CD4-positive, CD25-positive, alpha-beta regulatory T cell (primary cell): ENCODE measurements at places on chromosomes 2 and 18.

- DNase-seq, result no peak
These were observed 11.5 kb upstream of the CELF4 start for GRCh38 chr18:37577051-37577611.

GRCh38 chr2:155485141-155485842, 786.8 kb downstream of the KCNJ3 start:
- DNase-seq, result no peak

GRCh38 chr2:108911401-108911800, 77.6 kb downstream of the EDAR start:
- no peak for DNase-seq

GRCh38 chr2:7915302-7916091, 766.4 kb upstream of the ID2 start:
- no peak for DNase-seq

DNA sequence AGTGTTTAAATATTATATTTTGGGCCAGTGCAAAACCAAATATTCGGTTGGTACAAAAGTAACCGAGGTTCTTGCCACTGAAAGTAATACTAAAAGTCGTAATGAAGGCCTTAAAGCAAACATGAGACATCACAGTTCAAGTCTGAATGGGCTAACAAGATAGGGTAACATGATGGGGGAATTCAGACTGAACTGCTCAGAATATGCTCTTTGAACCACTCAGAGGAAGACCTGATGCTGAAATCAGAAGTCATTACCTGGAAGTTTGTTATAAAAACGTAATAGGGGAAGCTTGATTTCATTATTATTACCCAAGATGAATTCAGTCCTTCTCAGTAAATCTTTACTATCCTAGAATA, 26.6 kb downstream of the CDKL4 start:
- no peak for DNase-seq

DNA sequence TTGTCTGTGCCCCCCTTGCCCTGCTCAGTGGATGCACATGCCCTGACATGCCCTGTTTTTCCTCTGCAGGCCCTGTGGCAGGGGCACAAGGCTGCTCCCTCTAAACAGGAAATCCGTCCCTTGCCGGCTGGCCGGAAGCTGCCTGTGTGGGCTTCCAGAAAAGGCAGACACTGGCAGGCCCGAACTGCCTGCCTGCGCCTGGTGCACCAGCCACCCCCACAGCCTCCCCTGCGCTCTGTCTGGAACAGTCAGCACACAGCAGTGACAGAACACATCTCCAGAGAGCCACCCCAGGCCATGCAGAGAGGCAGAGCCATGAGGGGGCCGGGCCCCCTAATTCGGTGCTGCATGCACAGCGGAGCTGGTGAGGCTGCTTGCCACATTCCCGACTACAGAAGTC, 33.5 kb downstream of the LOXHD1 start:
- peak; percentile 79 for DNase-seq

GRCh38 chr18:31199190-31199769, 36.6 kb upstream of the DSC1 start:
- DNase-seq, result no peak

DNA sequence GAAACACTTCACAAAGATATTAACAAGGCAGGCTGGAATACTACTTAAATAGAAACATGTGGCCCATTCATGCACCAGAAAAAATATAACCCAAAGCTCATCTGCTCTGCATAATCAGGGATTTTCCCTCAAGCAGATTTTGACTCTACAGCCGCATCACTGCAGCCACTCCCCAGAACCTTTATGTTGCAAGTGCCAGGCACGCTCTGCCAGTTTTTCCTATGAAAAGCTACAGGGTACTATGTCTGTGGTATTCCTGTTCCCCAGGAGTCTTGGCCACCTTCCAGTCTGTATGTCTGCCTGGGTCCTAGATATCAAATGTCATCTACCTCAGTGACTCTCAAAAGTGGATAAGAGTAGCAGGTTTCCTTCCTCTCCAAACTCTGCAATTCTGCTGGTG, 3.8 kb downstream of the COA5 start:
- no peak for DNase-seq

GRCh38 chr18:48703418-48703817, 164.6 kb downstream of the CTIF start:
- no peak for DNase-seq

- DNase-seq, result no peak
These were observed 33.3 kb upstream of the KLF11 start for GRCh38 chr2:10009811-10010781.

GRCh38 chr2:241842620-241843211, 16.0 kb downstream of the PDCD1 start:
- DNase-seq, result no peak

- no peak for DNase-seq
These were observed 62.7 kb upstream of the KIF5C start for GRCh38 chr2:148812306-148812705.

- DNase-seq, result no peak
These were observed 1705.5 kb upstream of the PIK3C3 start for GRCh38 chr18:40249390-40250080.

DNA sequence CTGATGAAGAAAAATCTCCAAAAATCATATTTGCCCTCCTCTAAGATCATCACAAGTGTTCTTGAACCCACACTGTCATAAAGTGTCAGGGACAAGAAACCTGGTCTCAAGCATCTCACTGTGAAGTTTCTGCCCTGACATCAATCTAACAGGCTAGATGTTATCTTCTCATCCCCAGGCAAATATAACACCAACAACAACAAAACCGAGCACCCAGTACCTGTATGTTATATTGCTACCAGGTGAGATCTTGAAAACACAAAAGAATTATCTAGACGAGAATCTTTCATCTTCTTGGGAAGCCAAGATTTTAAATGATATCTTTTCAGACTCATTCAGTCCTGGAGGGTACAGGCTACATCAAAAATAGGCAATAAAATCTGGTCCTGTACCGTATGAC, 8.8 kb upstream of the MAP4K3 start:
- no peak for DNase-seq

DNA sequence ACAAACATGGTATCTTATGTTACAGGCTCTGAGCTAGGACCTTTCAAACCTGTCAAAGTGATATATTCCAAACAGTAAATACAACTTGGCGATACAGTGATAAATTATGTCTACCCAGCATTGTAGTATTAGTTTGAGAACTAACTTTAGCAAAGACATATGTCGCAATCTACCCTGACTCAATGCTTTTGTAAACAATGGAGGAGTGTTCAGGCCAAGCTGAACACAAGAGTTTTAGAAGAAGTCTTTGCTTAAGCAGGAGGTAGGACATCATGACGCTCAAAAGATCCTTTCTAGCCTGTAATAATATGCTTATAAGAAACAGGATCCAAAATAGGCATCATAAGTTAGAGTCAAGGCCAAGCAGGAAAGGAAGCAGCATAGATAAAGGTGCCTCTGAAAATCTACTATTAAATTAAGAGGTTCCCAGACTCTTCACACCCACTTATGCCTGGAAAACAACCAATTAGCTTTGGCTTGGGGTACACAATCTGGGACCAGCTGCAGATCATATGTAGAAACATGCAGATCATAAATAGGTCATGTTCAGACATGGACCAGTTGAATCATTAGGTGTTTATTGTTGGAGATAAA, 132.5 kb downstream of the CSRNP3 start:
- no peak for DNase-seq

GRCh38 chr2:240491483-240491882, 56.0 kb downstream of the GPC1 start:
- DNase-seq, result no peak

DNA sequence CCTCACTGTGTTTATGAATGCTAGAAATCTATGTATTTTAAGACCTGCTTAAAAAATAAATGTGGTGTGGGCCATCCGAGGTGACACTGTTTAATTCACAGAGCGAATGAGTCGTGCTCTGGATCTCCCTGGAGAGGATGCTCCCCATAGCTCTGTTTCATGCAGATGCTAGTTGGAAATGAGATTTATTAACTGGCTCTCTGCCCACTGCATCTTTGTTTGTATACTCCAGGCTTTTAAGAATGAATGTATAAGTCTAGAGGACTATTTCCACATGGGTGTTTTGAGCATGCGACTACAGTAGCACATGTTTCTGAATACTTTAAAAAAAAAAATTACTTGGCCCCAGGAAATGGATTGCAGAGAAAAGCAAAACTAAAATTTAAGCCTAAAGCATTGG, 3.9 kb downstream of the MAPRE2 start:
- peak; percentile 11 for DNase-seq

DNA sequence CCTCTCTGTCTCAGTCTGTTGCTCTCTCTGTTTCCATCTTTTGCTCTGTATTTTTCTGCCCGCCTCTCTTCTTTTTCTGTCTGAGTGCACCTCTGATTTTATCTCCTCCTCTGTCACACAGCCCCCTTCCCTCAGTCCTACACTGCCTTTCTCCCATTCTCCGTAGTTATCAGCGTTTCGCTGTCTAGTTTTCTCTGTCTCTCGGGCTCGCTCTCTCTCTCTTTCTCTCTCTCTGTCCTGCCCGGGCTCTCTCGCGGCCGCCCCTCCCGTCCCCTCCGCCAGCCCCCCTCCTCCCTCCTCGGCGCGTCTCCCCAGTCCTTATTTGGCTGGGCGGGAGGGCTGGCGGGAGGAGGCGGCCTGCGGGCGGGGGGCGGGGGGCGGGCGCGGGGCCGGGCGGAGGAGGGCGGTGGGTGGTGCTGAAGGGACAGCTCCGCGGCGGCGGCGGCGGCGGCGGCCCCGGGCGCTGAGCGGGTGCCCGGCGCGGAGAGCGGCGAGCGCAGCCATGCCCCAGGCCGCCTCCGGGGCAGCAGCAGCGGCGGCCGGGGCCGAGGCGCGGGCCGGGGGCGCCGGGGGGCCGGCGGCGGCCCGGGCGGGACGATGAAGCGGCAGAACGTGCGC, at the start of gene KCNK3:
KCNK3 (plus strand) TSS at position 444 of the 618 bp plus-strand sequence; CDS start at position 598, 154 bp downstream.
- DNase-seq, result peak; percentile 4

GRCh38 chr2:186683341-186683740, 10.5 kb upstream of the FAM171B start:
- no peak for DNase-seq

DNA sequence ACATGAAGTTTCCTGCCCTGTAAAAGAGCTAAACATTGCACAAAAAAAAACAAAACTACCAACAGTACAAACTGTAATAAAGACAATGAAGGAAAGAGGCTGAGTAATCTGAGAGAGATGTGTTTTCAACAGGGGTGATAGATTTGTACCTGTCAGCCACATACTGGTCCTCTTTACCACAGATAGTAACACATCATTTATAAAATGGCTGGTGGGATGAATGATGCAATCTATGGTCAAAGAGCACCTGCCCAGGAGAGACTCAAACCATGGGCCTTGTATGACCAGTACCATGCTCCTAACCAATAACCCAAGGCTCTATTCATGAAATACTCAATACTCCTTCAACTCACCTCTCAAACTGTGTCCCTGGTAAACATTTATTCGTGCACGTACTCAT, 4.5 kb downstream of the SUCLG1 start:
- no peak for DNase-seq

DNA sequence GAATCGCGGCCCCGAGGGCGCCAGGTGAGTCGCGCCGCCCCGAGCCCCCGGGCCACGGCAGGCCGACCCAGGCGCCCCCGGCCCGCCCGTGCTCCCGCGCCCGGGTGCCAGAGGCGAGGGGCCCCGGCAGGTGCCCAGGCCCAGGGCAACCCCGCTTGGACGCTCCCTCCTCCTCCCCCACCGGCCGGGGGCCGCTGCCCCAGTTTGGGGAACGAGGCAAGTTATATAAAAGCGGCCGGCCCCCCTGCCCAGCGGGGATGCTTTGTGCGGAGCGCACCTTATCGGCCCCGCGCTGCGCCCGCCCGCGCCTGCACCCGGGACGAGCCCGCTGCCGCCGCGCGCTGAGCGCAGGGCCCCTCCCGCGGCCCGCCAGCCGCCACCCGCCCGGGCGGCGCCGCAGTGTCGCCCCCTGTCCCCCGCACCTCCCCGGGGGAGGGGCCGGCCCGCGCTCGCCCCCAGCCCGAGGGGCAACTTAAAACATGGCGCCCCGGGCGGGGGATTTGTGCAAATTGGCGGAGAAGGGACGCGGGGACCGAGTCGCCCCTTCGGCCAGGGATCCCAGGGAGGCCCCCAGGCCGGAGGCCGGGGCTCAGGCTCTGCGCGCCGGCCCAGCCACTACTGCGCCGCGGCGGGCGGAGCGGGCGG, 639 bp downstream of the EPB41L3 start:
- no peak for DNase-seq

- peak; percentile 49 for DNase-seq
These were observed 24.9 kb downstream of the BIN1 start for GRCh38 chr2:127081826-127082633.

DNA sequence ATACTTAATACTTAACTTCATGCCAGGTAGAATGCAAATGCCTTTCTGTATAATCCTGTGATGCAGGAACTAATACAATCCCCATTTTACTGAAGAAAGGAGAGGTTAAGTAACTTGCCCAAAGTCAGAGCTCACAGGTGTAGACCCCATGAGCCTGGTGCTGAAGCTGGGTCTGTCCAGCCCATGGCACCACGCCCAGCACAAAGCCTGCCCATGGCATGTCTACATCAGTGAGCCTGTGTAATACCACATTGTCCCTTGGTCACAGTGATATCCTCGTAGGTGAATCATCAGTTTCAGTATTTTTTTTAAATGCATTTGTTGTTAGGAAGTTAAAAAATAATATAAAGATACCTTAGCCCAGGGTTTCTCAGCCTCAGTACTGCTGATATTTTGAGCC, 69.9 kb upstream of the MCFD2 start:
- no peak for DNase-seq

- no peak for DNase-seq
These were observed 144.9 kb upstream of the FOSL2 start for GRCh38 chr2:28247734-28248133.

GRCh38 chr18:23356915-23357601, 96.0 kb upstream of the RIOK3 start:
- DNase-seq, result no peak

GRCh38 chr2:85748039-85748734, 5.6 kb upstream of the ATOH8 start:
- DNase-seq, result no peak
